ENCODE measurements at places on chromosomes 6 and 20.
A peak's percentile ranks its signal among the peaks of the same experiment; 100 is the strongest.

GRCh38 chr6:140281236-140281635, 906.8 kb upstream of the CITED2 start:
- peak; percentile 14 for DNase-seq

DNA sequence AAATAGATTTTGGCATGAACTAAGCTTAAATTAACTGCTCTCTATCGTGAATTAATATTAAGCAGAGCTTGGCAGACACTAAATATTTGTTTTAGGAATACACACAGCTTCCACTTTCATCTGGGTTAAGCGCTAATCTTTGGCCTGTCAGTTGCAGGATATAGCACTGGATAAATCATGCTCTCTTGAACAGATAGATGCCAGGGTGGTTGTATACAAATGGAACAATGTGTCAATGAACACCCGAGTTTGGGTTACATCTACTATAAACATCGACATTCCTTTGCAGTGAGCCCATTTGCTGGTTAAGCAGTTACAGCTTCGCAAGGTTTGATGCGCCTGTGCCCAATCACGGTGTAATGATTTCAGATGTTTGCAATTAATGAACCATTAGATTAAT, 338.2 kb upstream of the ZFP64 start:
- DNase-seq = no peak

DNA sequence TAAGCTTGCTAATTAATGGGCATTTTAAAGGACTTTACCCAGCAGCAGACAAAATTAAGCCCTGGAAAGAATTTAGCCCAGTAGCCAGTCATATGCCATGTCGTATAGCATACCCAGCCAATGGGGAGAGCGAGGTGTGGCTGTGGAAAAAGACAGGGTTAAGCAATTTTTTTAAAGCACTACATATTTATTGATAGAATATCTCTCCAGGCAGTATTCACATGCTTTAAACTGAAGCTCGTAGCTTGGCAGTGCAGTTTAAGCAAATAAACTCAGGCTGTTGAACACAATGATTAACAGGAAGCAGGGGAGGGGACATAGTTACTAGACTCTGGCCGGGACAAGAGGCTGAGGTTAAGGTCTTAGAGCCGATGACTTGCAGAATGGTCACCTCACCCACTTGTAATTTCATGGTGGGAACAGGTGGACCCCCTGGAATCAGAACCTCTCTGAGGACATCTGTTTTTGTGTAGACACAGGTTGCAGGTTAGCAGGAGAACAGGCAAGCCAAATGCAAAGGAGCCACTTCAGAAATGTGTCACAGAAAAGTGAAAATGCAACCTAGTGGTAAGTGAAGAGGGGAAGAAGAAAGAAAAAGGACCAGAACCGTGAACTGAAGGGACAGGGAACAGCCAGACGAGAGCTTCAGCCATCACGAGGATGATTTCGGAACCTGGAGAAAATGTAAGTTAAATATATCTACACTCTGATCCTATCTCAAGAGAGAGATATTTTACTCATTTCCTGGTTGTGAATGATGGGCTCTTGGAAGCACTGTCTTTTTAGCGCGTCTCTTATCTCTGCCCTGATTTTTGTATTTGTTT, 7.2 kb downstream of the GCNT2 start:
- peak; percentile 19 for DNase-seq

GRCh38 chr6:22113026-22113766, 183.6 kb downstream of the PRL start:
- DNase-seq = peak; percentile 77

DNA sequence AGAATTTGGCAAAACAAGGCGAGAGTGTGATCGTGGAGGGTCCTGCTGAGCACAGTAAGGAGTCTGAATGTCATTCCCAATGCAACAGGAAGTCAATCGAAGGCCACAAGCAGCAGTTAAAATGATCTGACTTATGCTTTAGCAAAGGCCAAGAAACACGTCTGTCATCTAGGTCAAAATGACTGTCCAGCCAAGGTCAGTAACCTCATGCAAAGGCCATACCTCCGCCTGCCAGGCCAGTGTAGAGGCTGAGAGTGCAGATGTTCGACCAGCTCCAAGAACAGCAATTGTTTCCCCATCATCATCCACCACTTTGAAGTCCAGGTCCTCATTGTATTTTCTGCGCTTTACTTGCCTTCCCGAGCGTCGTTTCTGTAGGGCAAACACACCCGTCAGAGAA, 105.6 kb downstream of the CHD6 start:
- no peak for DNase-seq

- peak; percentile 6 for DNase-seq
These were observed 665.5 kb downstream of the BCKDHB start for GRCh38 chr6:80771941-80772340.

DNA sequence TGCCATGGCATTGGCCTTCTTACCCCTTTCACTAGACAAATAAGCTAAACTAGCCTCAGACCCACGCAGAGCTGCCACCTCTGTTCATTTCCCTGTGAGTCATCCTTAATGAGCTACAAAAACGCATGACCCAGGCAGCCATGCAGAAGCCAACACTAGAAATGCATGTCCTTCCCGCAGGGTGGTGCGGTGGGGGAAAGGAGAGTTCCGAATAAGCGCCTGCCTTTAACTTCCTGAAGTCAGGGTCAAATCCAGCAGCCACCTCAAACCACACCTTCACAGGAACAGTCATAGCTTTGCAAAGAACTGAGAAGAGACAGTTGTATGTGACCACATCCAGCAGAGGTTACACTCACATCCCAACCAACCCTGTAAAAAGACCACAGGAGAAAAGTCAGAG, 40.4 kb downstream of the IRF4 start:
- no peak for DNase-seq

- DNase-seq = no peak
These were observed 2.8 kb downstream of the RNF24 start for GRCh38 chr20:4012589-4012988.

DNA sequence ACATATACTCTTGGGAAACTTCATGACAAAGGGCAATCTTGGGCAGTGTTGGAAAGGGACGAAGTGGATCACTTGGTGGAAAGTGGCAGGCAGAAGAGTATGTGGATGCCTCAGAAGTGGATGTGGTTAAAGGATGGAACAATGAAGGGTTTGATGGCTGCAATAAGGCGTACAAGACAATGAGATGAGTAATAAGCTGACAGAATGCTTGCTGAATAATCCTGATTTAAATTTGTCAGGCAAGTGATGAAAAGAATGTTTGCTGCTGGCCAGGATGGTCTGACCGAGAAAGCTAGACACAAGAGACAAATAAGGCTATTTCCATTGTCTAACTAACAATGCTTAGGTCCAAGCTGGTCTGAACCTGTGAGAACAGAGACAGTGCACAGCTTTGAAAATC, 61.6 kb upstream of the CEP85L start:
- DNase-seq = no peak

GRCh38 chr20:50005471-50005981, 22.7 kb downstream of the SNAI1 start:
- DNase-seq = no peak

DNA sequence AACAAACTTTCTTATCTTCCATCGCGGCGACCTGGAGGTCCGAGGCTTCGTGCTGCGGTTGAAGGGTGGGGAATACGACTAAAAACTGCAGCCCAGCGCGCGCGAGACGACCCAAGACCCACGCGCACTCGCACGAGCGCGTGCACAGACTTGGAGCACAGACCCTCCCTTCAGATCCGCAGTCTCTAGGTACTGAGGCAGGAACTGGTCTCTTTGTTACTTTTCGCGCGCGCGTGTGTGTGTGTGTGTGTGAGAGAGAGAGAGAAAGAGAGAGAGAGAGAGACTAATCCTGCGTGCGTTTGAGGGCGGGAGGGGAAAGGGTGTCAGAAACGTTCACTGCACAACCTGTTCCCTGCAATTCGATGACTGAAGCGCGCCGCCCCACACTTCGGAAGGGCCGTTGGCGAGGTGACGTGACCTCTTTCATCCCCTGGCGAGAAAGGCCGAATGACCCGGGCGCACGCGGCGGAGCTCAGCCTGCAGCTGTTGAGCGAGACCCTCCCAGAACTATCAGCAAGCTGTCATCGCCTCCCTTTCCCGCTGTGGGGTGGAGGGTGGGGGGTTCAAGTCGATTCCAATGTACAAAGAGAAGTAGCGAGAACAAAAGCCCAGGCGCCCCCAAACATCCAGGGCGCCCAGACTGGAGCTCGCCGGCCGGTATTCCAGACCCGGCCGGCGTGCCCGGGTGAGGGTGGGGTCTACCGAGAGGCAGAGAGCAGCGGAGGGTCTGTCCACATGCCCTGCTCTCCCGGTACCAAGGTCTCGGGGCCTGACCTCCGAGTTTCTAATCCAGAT, 1.5 kb upstream of the TUBB2B start:
- no peak for DNase-seq

DNA sequence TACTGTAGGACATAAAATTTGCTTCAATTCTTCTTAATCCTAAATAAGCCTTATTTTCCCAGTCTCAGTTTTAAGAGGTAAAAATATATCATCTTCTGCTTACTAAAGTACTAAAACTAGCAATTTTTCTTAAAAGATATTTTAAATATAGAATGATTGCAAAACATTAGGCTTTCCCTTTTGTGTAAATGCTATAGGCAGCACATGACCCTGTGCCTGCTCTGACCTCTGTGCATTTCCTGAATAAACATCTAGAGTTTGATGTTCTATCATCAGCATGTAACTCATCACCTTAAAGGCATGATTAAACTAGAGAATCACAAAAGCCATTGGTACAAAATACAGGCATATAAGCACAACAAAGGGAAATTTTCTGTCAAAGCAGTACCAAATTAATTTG, 422.7 kb downstream of the TFAP2B start:
- no peak for DNase-seq

- no peak for DNase-seq
These were observed 67.9 kb downstream of the EZR start for GRCh38 chr6:158751224-158751623.

DNA sequence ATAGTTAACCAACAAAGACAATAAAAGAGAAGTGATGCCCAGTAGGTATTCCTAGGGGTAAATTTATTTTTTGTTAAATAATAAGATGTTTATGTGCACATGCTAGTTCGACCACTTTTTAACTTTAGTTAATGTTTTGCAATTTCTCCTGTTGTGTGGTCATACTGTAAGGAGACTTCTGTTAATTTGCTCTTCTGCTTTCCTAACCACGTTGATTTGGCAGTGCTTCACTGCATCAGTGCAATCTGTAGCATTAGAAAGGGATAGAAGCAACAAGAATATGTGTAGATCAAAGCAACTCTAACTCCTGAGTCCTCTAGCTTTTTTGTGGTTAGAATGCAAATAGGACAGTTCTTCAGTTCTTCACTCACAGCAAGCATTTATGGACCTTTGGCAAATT, 13.9 kb downstream of the MYB start:
- DNase-seq = no peak

GRCh38 chr6:105432797-105433196, 29.9 kb upstream of the PREP start:
- DNase-seq = peak; percentile 78

- DNase-seq = no peak
These were observed 72.3 kb downstream of the MACROD2 start for GRCh38 chr20:14067603-14068002.

- DNase-seq = no peak
These were observed 136.8 kb downstream of the OLIG3 start for GRCh38 chr6:137357263-137357947.

- DNase-seq = no peak
These were observed 16.7 kb upstream of the PDYN start for GRCh38 chr20:2010533-2010932.

- DNase-seq = peak; percentile 95
These were observed 1.3 kb downstream of the SIRPB2 start for GRCh38 chr20:1489764-1490436.

DNA sequence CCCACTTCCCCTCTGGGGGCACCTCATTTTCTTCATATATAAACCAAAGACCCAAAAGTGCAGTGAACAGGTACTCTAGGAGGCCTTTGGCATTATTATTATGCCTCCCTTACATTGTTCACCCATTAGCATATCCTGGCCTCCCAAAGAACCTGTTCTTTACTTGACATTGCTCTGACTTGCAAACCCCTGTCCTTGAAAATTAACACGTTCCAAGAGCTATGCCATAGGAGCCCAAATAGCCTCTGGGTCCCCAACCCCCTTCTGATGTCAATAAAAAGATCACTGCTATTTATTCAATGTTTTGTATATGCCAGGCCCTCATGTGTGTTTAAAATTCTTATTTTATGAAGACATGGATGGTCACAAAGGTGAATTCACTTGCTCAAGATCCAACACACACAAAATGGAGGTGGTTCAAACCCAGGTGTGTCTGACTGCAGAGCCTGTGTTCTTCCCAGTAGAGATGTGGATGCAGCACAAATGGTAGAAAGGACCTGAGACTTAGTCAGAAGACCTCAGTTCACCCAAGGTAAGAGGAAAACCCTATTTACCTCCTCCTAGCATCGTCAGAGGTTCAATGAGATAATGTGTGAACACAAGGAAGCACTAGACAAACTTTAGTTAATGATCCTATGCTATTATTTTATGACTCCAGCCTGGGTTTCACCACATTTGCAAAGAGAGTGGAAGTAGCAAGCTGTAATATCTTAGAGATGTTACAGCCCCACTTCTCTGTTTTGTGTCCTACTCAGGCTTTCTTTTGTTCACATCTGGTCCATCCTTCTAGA, 36.6 kb downstream of the BCL2L1 start:
- no peak for DNase-seq

- DNase-seq = peak; percentile 69
These were observed 41.1 kb upstream of the GTSF1L start for GRCh38 chr20:43767686-43768474.

DNA sequence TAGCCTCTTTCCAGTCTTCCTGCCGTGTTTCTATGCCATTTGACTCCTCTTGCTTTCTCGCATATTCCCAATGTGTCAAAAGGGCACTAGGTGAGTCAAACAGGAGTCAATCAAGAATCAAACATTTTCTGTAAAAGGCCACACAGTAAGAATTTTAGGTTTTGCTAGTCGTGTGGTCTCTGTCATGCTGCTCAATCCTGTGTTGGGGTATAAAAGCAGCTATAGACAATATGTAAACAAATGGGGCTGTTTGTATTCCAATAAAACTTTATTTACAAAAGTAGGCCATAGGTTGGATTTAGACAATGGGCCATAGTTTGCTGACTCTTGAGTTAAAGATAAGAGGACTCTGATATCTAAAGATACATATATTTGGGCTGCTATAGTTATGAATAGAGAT, 235.4 kb upstream of the BTBD3 start:
- DNase-seq = no peak

GRCh38 chr20:38452880-38453624, 17.9 kb upstream of the SNHG17 start:
- DNase-seq = peak; percentile 76

DNA sequence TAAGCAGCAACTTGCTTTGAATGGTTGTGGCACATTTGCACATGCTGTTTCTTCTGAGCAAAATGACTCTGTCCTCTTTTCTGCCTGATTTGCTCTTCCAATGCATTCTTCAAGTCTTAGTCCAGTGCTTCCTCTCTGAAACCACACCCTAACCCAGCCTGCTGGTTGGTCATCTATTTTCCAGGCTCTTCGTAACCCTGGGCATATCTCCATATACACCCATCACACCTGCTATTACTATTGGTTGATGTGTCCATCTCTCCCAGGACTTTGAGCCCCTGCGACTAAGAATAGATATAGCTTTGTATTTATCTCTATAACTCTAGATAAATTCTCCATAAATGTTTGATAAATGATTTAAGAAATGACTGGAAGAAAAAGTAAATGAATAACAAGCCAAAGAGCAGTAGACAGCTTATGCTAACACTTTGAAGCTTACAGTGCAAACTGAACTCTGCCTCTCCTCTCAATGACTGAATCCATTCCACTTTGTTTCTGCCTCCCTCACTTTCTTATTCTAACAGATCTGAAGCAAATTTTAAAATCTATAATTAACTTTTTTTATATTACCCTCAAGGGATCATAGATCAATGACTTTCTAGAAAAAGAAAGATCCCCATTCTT, 59.7 kb upstream of the NT5E start:
- DNase-seq = no peak

GRCh38 chr6:145453376-145453775, 281.9 kb downstream of the EPM2A start:
- peak; percentile 9 for DNase-seq

Measured in RWPE1 (cell line).